ENCODE measurements at places on chromosomes 12 and 14.
A peak's percentile ranks its signal among the peaks of the same experiment; 100 is the strongest.

DNA sequence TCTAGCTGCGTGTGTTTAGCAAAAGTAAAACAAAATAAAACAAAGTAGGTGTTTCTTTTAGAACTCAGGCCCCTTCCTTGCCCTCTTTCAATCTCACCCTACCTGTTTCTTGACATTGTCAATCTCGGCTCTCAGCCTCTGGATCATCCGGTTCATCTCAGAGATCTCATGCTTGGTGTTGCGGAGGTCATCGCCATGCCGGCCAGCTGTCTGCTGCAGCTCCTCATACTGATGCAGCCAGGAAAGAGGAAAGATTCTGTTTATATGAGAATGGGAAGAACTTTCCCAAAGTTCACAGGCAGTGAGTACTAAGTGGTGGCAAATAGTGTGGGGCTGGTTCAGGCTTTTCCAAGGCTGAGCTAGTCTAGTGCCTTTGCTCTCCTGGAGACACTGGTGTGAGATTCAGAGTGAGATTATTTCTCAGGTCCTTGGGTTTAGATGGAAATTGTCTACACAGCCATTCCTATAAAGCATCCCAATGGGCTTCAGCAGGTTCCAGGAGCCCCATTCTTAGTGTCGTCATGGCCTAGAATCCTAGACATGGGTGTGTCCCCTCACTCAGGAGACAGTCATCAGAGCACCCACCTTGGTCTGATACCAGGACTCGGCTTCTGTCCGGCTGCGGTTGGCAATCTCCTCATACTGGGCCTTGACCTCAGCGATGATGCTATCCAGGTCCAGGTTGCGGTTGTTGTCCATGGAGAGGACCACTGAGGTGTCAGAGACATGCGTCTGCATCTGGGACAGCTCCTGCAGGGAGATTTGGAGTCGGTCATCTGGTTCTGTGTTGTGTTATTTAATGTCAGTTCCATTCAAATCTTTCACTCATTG, 3.0 kb downstream of the KRT5 start:
- no peak for DNase-seq

DNA sequence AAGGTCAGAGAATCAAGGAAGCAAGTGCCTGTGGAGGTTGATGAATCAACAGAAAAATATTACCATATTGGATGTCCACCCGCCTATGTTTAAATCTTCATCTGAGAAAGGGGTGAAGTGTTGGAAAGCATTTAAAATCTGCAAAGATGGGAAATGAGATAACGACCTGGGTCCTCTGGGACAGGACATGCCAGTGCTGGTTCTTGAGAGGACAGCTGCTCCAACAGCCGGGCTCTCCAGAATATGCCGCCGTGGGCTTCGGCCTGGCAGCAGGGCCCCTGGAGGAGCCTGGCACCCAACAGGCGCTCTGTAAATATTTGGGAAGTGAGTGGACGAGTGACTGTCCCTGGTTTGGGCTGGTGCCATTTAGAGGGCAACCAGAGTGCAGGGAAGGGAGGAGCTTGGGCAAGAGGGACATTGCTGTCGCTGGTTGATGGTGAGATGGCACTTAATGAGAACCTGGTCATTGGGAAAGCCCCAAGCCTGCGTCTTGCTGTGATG, 129.9 kb downstream of the KCNA5 start:
- DNase-seq: no peak

GRCh38 chr12:43120150-43120549, 431.9 kb downstream of the ADAMTS20 start:
- no peak for DNase-seq

GRCh38 chr14:76779221-76780057, 18.2 kb downstream of the VASH1 start:
- DNase-seq: peak; percentile 5

- DNase-seq: no peak
Observed at GRCh38 chr12:8482571-8483061, 26.9 kb downstream of the CLEC6A start.

DNA sequence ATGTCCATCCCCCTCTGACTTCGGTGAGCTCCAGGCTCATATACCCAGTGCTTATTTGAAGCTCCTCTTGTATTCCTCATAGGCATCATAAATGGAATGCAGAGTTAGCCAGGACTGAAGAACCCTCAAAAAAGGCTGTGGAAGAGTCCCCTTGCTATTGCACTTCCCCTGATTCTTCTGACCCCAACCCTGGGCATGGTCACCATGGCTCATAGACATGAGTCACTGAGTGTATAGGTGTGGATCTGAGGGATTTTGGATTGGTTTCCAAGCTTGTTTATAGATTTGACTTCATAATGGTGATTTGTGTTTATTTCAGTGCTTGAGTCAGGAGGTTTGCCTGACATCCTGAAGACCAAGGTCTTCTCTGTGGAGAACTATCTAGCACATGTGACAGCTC, 98.4 kb upstream of the SLC38A2 start:
- DNase-seq: no peak

GRCh38 chr14:75519826-75520728, 2.2 kb upstream of the BATF start:
- no peak for DNase-seq

DNA sequence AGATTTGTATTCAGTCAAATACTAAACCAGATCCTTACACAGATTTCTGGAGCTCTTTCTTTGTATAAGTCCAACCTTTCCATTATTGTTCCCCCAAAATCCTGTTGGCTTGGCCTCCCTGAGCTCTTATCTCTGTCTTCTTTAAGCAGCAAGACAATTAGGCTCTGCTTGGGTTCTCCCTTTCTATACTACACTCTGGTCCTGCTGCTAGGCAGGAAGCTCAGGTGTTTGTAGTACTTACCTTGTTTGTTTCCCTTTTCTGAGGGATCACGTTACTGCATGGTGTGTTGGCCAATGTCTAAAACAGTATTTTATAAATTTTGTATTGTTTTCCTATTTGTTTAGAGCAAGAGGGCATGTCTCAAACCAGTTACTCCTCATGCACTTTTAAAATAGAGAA, 192.9 kb downstream of the PRKD1 start:
- no peak for DNase-seq

- peak; percentile 72 for DNase-seq
Observed at GRCh38 chr12:129075460-129076208, 222.4 kb downstream of the GLT1D1 start.

DNA sequence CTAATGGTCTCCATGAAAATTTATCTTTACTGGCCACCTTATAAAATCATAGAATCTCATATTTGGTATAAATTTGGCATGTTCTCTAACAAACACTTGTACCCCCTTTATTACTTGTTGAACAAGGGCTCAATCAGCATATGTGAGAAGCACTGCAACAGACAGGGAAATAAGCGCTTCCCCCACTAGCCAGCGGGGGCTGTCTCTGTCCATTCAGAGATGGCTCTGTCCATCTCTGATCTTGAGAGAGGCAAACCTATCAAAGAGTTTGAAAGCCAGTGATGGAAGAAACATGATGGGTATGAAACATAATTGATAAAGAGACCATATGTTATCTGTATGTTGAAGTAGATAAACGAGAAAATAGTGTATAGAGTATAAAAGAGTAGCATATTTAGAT, 326.8 kb downstream of the PDZRN4 start:
- no peak for DNase-seq

DNA sequence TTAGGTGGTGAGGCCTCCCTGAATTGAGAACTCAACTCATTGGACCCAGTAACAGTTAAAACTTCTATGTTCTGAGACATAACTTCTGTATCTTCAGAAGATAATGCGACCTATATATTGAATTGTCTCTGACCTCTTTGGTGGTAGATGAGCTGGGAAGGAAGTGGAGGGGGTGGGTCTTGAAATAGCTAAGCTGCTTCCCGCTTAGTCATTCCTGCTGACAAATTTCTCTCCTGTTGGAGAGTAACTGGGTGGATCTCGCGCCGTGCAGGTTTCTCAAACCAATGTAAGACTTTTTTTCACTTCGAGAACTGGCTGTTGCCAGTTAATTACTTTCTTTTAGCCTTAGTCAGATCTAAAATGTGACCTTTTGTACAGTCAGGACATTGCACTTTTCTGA, 100.8 kb downstream of the PPHLN1 start:
- DNase-seq: no peak

- peak; percentile 75 for DNase-seq
Observed at GRCh38 chr14:104724981-104725771, 1.1 kb downstream of the ADSS1 start.

DNA sequence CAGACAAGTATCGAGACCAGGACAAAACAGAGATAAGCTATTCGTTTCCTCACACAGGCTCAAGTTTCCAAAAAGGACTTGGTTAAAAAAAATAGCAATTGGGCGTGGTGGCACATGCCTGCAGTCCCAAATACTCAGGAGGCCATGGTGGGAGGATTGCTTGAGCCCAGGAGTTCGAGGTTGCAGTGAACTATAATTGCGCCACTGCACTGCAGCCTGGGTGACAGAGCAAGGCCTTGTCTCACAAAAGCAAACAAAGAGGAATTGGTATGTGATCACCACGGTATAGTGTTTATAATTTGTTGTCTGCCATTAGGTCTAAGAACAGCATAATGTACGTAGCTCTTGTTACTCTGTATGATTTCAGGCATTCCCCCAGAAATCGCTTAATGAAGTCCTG, 175.3 kb downstream of the DERA start:
- no peak for DNase-seq

DNA sequence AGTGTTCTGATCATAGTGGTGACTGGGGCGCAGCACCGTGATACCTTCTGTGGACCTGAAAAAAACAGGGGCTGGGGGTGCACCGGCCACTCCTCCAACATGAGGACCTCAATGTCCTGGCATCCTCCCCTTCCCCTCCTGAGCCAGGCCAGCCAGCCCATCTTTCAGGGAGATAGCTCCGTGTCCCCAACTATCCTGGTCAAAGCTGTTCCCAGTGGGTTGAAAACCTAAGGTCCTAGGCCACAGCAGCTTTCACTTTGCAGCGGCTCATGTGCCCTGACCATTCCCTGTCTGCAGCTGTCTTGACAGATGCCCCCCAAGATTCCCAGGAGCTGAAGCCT, 75.7 kb downstream of the BCL11B start:
- DNase-seq: no peak

GRCh38 chr12:68013181-68013580, 23.9 kb downstream of the IFNG-AS1 start:
- no peak for DNase-seq

DNA sequence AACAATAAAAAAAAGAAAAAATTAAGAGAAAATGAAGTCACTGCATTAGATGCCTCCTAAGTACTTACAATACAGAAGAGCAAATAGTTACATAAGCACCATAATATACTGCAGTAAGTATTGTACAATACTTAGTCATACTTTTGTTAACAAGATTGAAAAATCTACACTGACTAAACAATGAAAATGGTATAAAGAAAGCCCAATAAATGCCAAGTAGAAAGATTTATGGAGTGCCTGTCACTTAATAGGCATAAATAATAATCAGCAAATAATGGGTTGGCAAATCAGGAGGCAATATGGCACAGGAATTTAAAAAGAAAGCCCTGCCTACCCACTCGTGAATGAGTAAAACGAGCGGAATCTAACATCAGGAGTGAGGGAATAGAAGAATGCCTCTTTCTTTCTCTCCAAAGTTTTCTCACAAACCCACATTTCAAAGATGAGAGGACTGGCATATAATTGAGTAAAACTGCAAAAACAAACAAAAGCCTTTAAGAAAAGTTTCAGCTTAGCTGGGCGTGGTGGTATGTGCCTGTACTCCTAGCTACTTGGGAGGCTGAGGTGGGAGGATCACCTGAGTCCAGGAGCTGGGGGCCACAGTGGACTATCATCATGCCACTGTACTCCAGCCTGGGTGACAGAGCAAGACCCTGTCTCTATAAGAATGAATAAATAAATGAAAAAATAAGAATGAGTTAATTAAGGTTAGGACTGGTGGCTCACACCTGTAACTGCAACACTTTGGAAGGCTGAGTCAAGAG, 36.1 kb downstream of the CRY1 start:
- no peak for DNase-seq

DNA sequence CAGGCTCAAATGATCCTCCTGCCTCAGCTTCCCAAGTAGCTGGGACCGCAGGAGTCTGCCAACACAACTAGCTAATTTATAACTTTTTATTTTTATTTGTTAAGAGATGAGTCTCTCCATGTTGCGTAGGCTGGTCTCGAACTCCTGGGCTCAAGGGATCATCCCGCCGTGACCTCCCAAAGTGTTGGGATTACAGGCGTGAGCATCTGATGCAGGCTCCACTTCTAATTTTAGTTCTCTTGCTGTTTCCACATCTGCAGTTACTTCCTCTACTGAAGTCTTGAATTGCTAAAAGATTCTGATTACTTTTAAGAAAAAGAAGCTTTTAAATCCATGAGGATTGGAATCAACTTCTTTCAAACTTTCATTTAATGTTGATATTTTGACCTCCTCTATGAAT, 13.4 kb upstream of the SNX6 start:
- DNase-seq: no peak

GRCh38 chr12:52436000-52436827, 2.0 kb upstream of the KRT75 start:
- DNase-seq: no peak

DNA sequence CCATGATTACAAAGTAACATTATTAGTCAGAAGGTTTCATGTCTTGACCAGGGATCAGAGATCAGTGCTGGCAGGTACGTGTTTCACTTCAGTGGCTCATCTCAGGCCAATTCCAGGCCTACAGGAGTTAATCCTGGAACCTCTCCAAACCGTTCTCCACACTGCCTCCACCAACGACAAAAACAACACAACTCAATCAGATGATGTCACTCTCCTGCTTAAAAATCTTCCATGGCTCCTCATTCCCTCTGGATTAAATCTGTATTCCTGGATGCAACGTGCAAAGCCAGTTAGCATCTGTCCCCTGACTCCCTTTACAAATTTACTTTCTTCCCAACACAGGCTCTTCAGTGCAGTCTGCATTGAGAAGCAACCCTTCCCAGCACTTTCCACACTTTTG, 34.3 kb upstream of the TXNRD1 start:
- no peak for DNase-seq

GRCh38 chr14:60482743-60483142, 3.1 kb downstream of the C14orf39 start:
- no peak for DNase-seq

Data from right hindlimb (tissue), 1 donor.